ENCODE measurements at places on chromosomes 16 and 17.

- DNase-seq = no peak
Measured at GRCh38 chr16:51565184-51565583, 414.1 kb upstream of the SALL1 start.

- no peak for DNase-seq
Measured at GRCh38 chr16:1794908-1795666, 1.6 kb upstream of the IGFALS start.

GRCh38 chr17:31200287-31200686 is 96.8 kb downstream of the OMG start:
- DNase-seq = no peak

DNA sequence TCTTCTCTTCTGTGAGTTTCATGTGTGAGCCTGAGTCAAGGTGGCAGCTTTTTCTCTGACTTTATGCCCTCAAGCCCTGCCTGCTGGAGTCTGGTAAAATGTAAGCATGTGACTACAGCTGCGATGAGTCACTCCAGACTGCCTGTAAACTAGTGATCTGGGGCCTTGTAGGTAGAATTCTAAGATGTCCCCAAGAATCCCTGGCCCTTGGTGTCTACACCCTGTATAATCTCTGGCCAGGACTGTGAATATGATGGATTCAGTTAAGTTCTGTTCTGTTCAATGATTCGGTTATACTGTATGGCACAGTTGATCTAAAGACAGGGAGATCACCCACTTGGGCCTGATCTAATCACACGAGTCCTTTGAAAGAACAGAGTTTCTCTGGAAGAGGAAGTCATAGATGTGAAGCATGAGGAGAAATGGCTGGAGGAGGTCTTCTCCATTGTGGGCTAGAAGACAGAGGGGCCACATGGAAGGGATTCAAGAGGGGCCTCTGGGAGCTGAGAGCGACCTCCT is 29.8 kb downstream of the PRSS54 start:
- no peak for DNase-seq

DNA sequence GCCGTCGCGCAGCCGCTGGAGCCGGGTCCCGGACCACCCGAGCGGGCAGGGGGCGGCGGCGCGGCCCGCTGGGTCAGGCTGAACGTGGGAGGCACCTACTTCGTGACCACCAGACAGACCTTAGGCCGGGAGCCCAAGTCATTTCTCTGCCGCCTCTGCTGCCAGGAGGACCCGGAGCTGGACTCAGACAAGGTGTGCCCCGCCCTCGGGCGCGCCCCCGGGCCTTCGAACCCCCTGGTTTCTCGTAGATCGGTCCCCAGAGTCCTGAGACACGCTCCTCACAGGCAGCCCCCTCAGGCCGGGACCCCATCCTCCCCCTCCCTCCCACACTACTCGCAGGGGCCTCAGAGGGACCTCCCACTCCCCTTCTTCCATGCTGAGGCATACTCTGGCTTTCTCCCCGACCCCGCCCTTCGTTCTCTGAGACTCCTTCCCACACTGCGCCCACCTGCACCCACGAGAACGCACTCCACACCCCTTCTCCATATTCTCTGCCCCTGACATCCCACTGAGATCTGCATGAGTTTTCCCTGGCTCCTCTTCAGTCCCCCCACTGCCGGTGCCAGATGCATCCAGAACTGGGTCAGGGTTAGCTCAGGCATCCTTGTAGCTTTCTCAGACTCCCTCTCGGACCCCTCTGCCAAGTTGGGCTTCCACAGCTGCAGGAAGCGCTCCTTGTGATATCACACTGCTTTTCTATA is 523 bp downstream of the KCTD2 start:
- DNase-seq = no peak

GRCh38 chr16:14955546-14956231 is 18.4 kb downstream of the NPIPA1 start:
- no peak for DNase-seq

DNA sequence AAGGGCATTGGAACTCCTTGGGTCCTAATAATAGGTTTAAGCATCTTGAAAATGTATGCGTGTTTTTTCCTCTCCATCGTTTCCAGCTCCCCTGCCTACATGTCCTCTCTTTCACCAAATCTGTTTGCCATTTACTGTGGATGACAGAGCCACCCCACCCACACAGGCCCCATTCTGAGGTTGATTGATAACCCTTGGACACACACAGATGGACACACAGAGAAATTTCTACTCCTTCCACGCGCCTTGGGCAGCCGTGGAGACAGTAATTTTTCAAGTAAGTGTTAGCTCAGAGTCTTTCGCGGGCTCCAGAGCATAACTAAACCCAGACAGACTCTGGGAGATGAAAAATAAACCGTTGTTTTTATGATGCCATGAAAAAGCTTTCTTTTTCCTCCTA is 103.3 kb upstream of the NLRP1 start:
- DNase-seq = no peak

DNA sequence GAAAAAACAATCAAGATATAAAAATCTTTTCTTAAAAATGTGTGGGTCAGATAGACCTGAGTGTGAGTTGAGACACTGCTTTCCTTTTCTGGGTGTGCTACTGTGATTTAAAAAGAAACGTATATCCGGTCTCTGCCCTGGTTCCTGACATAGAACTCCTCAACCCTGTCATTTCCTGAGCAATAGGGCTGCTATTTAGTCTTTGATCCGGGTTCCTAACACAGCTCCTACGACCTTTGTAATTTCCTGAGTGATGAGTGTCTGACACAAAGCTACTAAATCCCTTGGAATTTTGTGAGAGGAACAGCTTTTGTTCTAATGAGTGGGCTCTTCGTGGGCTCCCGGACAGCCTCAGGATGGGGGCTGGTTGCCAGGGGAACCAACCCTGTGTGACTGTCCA is 93.9 kb upstream of the FA2H start:
- DNase-seq = no peak

DNA sequence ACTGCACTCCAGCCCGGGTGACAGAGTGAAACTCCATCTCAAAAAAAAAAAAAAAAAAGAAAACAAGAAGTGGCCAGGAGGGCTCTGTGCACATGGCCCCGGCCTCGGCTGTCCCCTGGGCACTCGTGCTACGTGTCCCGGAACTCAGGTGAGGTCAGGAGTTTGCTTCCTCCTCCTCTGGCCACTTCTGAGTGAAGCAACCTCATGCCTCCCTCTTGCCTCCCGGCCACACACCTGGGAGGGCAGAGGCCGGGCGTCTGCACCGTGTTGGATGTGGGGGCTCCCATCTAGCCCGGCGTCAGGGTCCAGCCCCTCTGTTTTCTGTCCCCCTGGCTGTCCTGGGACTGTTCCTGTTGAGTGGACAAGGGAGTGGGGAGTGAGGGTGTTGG is 22.2 kb downstream of the ASPSCR1 start:
- DNase-seq = no peak

DNA sequence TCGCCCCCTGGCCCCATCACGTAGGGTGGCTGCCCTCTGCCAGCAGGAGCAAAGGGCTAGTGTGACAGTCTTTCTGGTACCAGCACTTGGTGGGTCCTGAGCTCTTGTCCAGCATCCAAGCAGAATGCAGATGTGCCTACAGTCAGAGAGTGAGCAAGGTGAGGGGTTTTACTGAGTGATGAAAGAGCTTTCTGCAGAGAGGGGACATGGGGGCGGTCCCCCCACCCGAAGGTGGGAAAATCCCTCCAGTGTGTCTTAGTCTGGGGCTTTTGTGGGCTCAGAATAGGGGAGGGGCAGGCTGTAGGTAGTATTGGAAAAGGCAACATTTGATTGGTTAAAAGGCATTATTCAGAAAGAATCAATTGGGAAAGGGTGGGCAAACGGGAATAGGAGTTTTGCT is 152.3 kb downstream of the RPTOR start:
- no peak for DNase-seq

DNA sequence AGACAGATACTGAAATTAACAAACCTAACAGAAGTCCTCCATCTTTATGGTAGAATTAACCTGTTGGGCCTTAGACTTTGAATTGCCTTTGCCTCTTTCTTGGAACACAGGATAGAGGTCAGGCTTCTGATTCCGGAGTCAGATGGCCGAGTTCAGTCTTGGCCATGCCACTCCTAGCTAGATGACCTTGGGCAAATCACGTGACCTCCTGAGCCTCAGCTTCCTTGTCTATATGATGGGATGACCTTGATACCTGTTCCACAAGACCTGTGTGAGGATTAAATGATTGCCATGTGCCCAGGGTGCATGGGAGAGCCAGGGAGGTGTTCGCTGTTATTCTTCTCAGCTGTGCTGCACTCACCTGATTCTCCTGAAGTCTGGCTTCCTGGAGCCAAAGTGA is 161.4 kb downstream of the CMIP start:
- DNase-seq = no peak

- DNase-seq = no peak
Measured at GRCh38 chr17:32518646-32519227, 31.9 kb downstream of the CDK5R1 start.

- no peak for DNase-seq
Measured at GRCh38 chr17:82332669-82333278, 792 bp downstream of the SECTM1 start.
